ENCODE measurements at places on chromosomes 13 and 19.

DNA sequence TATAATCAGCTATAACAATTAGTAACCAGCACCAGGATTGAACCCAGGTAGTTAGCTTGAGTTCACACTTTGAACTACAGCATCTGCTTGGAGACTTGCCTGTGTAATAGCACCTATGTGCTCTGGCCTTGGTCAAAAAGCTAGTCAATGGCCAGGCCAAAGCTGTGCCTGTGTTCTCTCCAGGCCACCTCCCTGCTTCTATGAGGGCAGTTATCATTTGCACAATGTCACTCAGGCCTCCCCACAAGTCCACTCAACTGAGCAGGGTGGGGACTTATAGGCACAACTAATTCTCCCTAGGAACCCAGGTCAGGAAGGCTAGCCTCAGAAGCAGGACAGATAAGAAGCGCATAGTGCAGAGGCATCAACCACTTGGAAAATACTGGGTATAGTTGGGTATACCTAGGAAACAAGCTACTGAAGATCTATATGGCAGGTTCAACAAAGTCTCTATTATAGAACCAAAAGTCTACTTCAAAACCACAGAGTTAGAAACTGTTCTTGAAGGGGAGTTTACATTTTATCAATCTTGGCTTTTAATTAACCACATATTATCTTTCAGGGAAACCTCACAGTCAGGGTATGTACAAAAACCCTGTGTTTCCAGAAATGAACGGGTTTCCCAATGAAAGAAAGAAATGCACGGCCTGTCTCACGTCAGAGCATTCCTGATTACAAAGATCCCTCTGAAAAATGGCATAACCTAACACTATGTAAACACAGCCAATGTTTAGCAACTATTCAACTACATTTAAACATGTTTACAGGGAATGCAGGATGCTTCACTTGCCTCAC is 140.9 kb downstream of the ABCC4 start:
- DNase-seq: no peak

DNA sequence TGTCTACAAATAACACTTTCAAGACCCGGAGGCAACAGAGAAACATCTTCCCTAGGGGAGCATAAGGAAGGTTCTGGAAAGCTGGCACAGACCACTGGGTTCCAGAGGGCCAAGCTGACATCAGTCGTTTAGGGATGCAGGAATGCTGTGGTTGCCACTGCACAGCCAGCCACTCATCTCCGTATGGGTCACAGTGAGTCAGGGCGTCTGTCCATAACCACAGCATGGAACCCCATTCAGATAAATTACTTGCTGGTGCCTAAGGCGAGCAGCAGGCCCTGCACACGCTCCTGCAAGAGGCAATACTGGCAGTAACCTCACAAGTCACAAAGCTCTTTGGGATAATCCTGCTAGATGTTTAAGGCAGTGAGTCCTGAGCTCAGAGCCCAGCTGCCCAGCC is 140.9 kb upstream of the UBL3 start:
- no peak for DNase-seq

DNA sequence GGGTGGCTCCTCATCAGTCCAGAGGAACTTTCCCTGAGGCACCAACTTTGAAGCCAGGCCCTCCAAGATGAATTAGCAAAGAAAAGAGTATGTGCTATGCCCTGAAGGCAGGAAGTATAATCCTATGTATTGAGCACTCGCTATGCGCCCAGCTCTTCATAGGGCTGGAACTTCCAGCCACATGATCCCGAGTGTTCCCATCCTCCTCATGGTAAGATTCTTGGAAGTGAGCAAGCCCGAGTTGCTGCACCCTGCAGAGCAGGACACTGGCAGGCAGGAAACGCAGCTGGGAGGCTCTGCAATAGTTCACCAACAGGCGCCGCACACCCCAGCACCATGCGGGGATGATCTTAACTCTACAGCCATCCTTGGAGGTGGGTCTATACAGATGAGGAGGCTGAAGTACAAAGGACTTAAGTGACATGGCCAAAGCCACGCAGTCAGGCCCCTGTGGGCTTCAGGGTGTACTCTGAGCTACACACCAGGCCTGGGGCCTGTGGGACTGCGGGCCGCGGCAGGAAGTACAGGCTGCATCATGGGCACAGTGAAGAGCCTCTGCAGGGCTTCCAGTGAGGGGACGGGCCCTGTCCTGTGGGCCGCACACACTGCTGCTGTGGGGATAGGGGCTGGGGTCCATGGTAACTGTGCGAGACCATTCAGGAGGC is 25.1 kb downstream of the C19orf47 start:
- no peak for DNase-seq

GRCh38 chr19:18311502-18312091 is 11.3 kb downstream of the LSM4 start:
- no peak for DNase-seq

DNA sequence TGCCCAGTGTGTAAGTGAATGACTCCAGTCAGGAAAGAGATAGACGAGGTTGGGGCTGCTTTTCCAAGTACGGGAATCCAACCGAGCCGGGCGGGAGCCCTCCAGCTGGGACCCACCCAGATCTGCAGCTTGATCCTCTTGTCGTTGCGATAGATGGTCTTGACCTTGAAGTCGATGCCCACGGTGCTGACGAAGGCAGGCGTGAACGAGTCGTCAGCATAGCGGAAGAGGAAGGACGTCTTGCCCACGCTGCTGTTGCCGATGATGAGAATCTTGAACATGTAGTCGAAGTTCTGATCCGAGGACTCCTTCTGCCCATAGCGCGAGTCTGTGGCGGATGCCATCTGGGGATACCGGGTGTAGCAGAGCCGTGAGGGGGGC is 1.5 kb downstream of the RAB3A start:
- DNase-seq: no peak

DNA sequence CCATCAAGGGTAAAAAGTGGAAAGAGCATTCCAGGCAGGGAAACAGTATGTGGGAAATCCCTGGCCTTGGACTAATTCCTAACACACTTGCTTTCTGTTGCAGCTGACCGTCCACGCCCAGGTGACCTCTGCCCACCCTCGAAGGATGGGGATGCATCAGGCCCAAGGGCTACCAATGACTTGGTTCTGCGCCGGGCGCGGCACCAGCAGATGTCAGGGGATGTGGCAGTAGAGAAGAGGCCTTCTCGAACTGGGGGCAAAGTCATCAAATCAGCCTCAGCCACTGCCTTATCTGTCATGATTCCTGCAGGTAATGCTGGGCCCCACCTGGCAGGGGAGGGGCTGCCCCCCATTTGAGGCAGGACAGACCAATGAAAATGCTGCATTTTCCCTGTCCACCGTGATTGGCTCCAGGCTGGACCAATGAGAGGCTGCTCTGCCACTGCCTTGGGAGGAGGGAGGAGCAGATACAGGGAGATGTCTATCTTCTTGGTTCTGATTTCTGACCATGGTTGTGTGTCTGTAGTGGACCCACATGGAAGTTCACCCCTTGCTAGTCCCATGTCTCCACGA is 12.6 kb downstream of the DNASE2 start:
- DNase-seq: no peak

DNA sequence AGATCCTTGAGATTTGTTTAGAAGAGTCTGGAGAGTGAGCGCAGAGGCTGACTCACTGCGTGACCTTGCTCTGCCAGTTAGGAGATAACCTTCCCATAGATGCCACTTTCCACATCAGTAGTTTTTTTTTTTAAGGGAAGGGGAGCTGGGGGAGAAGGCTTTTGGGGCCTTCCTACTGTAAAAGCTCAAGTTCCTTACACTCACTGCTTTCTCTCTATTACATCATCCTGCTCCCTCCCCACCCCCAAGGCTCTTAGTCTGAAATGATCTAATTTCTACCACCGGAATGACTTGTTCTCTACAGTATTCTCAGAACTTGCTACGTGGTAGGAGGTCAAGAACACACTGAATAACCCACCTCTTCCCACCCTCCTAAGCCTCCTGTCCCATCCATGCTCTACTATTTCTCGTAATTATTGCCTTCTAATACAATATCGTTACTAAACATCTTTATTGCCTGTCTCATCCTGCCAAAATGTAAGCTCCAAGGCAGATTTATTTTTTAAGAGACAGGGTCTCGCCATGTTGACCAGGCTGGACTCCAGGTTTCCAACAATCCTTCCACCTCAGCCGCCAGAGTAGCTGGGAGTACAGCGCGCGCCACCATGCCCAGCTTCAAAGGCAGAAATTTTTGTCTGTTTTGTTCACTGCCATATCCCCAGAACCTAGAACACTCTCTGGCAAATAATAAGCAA is 1.2 kb downstream of the LONP1 start:
- DNase-seq: no peak

DNA sequence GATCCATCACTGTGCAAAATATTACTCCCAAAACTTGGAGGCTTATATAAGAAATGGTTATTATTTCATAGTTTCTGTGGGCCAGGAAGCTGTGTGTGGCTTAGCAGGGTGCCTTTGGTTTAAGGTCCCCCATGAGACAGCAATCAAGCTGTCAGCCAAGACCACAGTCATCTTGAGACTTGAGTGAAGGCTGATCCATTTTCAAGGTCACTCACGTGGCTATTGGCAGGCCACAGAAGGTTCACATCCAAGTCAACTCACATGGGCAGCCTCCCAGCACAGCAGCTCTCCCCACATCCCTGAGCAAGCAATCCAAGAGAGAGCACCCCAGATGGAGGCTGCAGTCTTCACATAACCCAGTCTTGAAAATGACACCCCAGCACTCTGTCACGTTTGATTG is 537.4 kb downstream of the MYO16 start:
- DNase-seq: no peak

- DNase-seq: no peak
Observed at GRCh38 chr13:110841846-110842245, 73.0 kb downstream of the ANKRD10 start.

DNA sequence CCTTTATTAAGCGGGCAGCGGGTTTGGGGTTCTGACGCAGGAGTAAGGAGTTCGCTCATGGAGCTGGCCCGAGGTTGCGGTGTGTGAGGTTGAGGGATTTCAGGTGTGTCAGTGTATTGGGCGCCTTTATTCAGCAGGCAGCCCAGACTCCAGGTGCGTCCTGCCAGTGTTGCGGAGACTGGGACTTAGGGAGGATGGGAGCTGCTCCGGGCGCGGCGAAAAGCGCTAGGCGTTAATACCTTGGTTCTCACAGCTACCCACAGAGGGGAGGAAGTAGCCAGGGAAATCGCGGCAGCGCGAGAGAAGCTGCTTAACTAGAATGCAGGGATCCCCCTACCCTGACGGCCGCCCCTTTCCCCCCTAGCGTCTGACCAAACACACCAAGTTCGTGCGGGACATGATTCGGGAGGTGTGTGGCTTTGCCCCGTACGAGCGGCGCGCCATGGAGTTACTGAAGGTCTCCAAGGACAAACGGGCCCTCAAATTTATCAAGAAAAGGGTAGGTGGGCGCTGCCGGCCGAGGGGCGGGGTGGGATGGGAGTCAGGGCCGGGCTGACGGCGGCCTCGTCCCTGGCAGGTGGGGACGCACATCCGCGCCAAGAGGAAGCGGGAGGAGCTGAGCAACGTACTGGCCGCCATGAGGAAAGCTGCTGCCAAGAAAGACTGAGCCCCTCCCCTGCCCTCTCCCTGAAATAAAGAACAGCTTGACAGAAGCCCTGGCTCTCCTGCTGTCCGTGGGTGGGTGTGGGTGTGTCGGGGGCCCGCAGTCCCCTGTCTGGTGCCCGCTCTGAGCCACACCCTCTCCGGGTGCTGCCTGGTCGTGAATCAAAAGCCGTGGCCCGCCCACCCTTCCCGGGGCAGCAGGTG is 1.1 kb downstream of the RPL36 start:
- no peak for DNase-seq

DNA sequence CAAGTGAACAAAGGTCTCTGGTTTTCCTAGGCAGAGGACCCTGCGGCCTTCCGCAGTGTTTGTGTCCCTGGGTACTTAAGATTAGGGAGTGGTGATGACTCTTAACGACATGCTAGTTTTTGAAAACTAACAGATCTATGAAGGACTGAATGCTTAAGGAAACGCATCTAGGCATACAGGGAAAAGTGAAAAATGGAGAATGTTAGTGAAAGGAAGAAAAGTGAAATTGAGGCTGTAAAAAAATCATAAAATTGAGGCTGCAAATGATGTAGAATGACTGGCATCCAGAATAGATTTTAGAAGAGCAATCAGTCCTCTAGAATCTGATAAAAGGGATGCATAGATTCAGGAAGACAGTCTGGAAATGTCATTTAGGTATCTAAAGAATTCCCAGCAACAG is 3.5 kb downstream of the ZNF260 start:
- no peak for DNase-seq

GRCh38 chr19:37565370-37565669 is 29.3 kb downstream of the ZNF571 start:
- DNase-seq: no peak

Measured in NCI-H2107 (cell line).